ENCODE measurements at places on chromosomes 1 and 21.

DNA sequence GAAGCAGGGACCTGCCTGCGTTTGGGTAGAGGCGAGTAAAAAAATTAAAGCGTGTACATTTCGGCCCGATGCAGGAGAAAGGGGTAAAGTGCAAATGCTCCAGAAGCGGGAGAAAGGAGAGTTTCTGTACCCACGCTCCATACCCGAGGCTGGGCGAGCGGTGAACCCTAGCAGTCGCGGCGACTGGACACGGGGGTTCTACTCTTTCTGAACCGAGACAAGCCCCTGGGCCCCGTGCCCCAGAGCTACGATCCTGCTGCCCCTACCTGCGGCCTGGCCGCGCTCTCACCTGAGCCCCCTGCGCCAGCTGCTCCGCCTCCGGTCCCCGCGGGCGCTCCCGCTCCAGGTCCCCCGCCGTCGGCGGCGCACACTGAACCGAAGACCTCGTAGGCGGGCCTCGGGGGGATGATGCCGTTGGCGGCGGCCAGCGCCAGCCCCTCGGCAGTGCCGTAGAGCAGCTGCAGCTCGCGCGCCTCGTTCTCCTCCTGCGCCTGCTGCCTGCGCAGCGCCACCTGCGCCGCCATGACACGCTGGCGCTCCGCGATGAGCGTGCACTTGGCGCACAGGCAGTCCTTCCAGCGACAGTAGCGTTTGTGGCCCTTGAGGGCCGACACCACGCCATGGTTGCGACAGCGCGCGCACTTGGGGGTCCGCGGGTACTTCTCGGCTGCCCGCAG, 2.4 kb downstream of the DMRTA2 start:
- H3K4me3 ChIP-seq: peak overlapping the region; percentile 61
- H3K4me1 ChIP-seq: peaks cover 34% of the 10 kb centered on the region
- no peaks in the 10 kb centered on the region for H3K36me3 ChIP-seq
- H3K27ac ChIP-seq: no peak overlapping the region
- peaks cover 81% of the 10 kb centered on the region for H3K27me3 ChIP-seq

DNA sequence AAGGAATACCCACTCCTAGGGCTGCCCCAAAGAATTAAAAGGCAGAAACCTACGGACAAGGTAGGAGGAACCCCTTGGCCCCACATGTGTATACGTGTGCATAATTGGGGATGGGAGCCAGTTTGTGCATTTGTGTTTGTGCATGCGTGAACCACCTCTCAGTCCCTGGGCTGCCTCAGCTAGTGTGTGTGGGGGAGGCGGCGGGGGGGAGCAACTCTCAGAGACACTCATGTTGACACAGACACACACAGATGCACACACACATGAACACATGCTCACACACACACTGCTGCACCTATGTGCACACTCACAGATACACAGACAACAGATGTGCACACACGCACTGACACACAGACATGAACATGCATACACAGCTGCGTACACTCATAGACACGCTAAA, 5.1 kb downstream of the LDLRAD1 start:
- peaks cover 42% of the 10 kb centered on the region for H3K27me3 ChIP-seq
- H3K27ac ChIP-seq: no peak overlapping the region
- H3K4me3 ChIP-seq: no peak overlapping the region
- H3K36me3 ChIP-seq: no peaks in the 10 kb centered on the region

DNA sequence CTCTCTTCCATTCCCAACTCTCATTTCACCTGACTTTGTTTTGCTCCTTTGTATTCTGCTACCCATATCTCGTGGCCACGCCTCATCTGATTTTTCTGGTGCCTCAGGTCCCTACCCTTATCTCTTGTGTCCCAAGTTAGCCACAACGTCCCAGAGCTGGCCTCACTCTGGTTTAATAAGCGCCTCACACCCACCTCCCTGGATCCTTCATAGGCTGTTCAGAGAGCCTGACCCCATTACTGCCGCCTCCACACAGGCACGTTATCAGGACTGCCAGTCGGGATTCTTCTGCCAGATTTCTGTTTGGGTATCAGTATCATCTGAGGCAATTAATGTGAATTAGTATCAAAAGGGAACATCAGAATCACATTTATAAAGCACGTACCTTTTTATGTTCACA, 34.7 kb upstream of the TMEM125 start:
- no peak overlapping the region for H3K4me3 ChIP-seq
- H3K27ac ChIP-seq: no peak overlapping the region
- peaks cover 42% of the 10 kb centered on the region for H3K4me1 ChIP-seq
- no peak for DNase-seq
- no peaks in the 10 kb centered on the region for H3K36me3 ChIP-seq

GRCh38 chr1:151847867-151848596, 5.5 kb downstream of the THEM5 start:
- H3K4me1 ChIP-seq: peaks cover 11% of the 10 kb centered on the region
- no peak overlapping the region for H3K4me3 ChIP-seq
- H3K36me3 ChIP-seq: no peaks in the 10 kb centered on the region
- no peak for DNase-seq
- H3K27ac ChIP-seq: no peak overlapping the region

- no peaks in the 10 kb centered on the region for H3K36me3 ChIP-seq
- no peak for DNase-seq
- H3K4me1 ChIP-seq: peaks cover 26% of the 10 kb centered on the region
- peaks cover 12% of the 10 kb centered on the region for H3K27me3 ChIP-seq
- peak overlapping the region; percentile 93 for H3K4me3 ChIP-seq
These were observed 583 bp upstream of the CACHD1 start for GRCh38 chr1:64469116-64469976.

DNA sequence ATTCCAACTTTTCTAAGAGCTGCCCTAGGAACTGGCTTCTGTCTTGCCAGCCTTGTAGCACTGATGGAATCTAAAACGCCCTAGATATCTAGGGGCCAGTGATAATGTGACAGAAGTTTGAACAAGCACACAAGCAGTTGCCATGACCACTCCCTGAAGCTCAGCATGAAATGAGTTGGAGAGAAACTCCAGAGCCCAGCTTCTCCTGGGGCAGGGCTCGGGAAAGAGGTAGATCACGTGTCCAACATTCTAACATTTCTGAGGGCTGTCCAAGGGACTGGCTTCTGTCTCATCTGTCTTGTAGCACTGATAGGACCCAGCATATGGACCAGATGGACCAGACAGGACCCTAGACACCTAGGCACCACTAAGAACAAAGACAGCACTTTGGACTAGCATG, 37.9 kb downstream of the OMA1 start:
- DNase-seq: no peak
- peaks cover 16% of the 10 kb centered on the region for H3K36me3 ChIP-seq
- no peak overlapping the region for H3K4me3 ChIP-seq
- H3K27me3 ChIP-seq: no peaks in the 10 kb centered on the region
